Activated CD4-positive, alpha-beta T cell treated with anti-CD3 and anti-CD28 coated beads, Interleukin-2, amount 50 U/mL, for 1 hour (primary cell): ENCODE measurements at places on chromosomes 2 and 18.

DNA sequence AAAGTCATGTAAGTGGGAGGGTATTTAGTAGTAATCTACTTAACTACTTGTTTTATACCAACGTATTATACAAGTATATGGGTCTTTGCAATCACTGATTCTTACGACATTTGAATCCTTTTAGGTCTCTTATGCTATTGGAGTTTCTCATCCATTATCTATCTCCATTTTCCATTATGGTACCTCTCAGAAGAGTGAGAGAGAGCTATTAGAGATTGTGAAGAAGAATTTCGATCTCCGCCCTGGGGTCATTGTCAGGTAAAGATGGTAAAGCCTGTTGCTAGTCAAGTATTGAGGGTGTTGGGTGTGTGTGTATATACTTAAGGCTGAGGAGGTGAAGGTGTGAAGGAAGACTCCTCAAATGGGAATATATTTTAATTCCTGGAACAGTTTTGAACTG is 3.8 kb downstream of the MAT2A start:
- DNase-seq: no peak

GRCh38 chr2:124953921-124954320 is 928.8 kb downstream of the CNTNAP5 start:
- no peak for DNase-seq

GRCh38 chr18:57086163-57086562 is 60.7 kb upstream of the BOD1L2 start:
- no peak for DNase-seq

DNA sequence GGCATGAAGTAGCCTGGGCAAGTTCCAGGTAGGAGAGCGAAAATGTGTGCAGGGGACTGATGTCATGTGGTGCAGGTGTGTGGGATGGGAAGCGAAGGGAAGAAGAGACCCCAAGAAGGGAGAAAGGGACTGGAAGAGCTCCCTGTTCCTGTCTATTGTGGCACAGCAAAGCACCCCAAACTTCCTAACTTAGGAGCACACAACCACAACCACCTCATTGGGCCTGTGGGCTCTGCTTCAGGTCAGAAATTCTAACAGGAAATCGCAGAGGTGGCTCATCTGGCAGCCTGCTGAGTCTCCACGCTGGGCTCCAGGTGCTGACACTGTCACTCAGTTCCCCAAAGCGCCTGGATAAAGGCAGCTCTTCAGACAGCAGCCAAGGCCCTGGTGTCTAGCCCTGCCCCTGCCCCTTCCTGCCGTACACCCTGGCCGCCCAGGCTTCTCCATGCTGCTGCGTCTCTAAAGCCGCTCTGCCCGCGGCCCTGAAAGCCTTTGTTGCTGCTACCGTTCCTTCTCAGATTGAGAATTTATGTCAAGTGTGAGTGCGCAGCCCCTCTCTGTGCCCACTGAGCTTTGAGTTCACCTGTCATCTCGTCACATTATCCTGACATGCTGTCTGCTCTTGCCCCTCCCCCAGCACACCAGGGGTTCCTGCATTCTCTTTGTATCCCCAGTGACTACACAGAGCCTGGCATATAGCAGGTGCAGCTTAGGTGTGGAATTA is 140.2 kb upstream of the BCL2L11 start:
- DNase-seq: no peak

DNA sequence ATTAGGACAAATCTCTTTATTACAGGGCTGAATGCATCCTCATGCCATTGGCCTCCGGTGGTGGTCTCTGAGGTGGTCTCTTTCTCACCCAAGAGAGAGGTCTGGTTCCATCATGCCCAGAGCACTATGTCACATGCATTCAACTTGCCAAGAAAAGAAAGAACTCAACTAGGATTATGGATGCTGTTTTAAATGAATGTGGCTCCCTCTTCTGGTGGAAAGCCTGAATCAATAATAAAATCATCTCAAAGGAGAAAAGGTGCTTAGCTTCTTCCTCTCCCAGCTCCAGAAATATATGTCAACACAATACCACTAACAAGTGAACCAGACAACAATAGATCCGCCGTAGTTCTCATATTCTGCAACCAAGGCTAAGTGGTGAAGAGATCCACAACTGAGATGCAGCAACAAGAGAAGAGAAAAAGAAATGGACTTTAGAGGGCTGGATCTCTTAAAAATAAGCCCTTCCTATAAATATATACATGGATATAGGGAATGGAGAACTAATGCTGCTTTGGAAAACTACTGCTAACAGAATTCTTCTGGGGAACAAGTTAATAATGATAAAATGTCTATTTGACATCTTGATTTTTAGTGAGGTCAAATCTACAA is 396.8 kb downstream of the NCKAP5 start:
- no peak for DNase-seq

- no peak for DNase-seq
Observed at GRCh38 chr18:39232490-39232889, 1666.9 kb upstream of the CELF4 start.

DNA sequence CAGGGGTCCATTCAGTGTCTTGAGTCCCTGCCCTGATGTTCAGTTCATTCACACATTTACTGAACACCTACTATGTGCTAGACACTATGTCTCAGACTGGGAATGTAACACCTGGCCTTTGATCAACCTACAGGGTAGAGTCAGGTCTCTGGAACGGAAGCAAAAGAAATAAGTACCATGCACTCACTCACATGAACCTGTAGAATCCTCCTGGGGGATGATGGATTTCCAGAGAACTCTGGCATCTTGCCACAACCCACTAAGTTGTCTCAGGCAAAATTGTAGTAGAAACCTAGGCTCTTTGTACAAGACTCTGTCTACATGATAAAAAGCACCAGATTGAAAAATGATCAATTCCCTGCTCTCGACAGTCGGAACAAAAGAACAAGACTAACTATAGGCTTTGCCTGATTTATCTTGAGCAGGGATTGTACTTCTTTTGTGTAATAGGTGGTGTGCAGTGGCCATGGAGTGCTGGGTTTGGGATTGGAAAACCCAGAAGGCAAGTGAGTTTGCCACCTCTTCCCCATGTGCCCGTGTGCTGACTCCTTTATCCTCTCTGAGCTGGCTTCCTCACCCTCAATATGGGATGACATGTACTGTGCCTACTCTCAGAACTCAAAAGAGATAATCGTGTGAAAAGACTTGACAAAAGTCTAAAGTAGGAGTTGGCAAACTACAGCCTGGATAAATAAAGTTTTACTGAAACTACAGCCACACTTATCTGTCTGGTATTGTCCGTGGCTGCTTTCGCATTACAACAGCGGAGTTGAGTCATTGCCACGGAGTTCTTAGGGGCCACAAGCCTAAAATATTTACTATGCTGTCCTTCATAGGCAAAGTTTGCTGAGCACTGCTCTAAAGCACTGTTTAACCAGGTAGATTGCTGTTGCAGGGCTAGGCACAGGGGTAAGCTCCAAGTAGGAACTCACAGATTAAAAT is 4.4 kb downstream of the CAPN14 start:
- DNase-seq: no peak

GRCh38 chr2:2825516-2826208 is 494.6 kb upstream of the MYT1L start:
- DNase-seq: no peak

GRCh38 chr2:201900362-201900761 is 94.0 kb downstream of the CDK15 start:
- no peak for DNase-seq
